ENCODE measurements at places on chromosomes 4 and X.
A peak's percentile ranks its signal among the peaks of the same experiment; 100 is the strongest.

- H3K4me1 ChIP-seq = peaks cover 5% of the 10 kb centered on the region
- H3K36me3 ChIP-seq = peaks cover 48% of the 10 kb centered on the region
- H3K27me3 ChIP-seq = no peaks in the 10 kb centered on the region
- no peak overlapping the region for H3K4me3 ChIP-seq
- DNase-seq = no peak
- H3K27ac ChIP-seq = no peak overlapping the region
These were observed 67.3 kb upstream of the IL13RA1 start for GRCh38 chrX:118660085-118660484.

DNA sequence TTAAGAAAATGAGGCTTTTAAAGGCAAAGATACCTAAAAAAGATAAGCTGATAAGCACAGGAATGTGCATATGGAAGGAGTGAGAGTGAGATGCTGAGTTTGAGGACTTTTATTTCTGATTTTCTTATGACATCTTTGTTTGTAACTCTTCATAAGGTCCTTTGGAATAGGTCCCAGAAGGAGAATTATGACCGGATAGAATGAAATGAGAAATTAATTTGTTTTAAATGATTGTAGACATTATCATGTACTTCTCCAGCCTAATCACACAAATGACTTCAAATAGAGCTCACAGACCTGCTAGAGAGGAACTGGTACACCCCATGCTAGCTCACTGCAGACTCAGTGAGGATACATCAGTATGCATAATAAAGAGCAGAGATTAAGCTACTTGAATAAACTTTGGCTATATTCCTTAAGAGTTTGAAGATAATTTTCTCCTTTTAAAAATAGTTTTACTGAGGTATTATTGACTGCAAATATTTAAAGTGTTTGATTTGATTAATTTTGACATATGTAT lies 5.6 kb downstream of the GK2 start:
- H3K36me3 ChIP-seq = no peaks in the 10 kb centered on the region
- no peak overlapping the region for H3K27ac ChIP-seq
- no peaks in the 10 kb centered on the region for H3K4me1 ChIP-seq
- H3K27me3 ChIP-seq = no peaks in the 10 kb centered on the region
- no peak overlapping the region for H3K4me3 ChIP-seq
- DNase-seq = no peak

DNA sequence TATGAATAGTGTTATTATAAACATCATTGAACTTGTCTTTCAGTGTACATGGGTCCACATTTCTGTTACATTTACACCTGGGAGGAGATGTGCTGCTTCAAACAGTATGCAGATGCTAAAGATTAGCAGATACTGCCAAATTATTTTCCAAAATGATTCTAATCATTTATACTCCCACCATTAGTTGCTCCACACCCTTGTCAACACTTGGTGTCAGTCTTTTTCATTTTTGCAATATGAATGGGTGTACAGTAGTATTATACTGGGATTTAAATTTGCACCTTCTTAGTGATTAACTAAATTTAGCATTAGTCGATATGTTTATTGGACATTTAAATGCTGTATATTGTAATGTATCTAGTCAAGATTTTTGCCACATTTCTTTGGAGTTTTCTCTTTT lies 131.6 kb upstream of the GRID2 start:
- no peaks in the 10 kb centered on the region for H3K4me1 ChIP-seq
- no peak overlapping the region for H3K4me3 ChIP-seq
- H3K27ac ChIP-seq = no peak overlapping the region
- DNase-seq = no peak

GRCh38 chrX:70139736-70140135 lies 6.5 kb downstream of the IGBP1 start:
- no peaks in the 10 kb centered on the region for H3K27me3 ChIP-seq
- no peak overlapping the region for H3K27ac ChIP-seq
- no peak for DNase-seq
- H3K4me1 ChIP-seq = peaks cover 28% of the 10 kb centered on the region
- H3K36me3 ChIP-seq = peaks cover 27% of the 10 kb centered on the region
- no peak overlapping the region for H3K4me3 ChIP-seq

- peak overlapping the region; percentile 36 for H3K4me3 ChIP-seq
- H3K4me1 ChIP-seq = peaks cover 35% of the 10 kb centered on the region
- no peak for DNase-seq
- no peaks in the 10 kb centered on the region for H3K27me3 ChIP-seq
- H3K27ac ChIP-seq = peak overlapping the region; percentile 79
- peaks cover 3% of the 10 kb centered on the region for H3K36me3 ChIP-seq
These were observed 6.8 kb upstream of the VSIG4 start for GRCh38 chrX:66046612-66047235.

GRCh38 chrX:96389281-96390047 lies 295.2 kb upstream of the DIAPH2 start:
- no peak overlapping the region for H3K27ac ChIP-seq
- H3K36me3 ChIP-seq = no peaks in the 10 kb centered on the region
- no peak for DNase-seq
- no peaks in the 10 kb centered on the region for H3K27me3 ChIP-seq
- no peaks in the 10 kb centered on the region for H3K4me1 ChIP-seq
- no peak overlapping the region for H3K4me3 ChIP-seq

GRCh38 chrX:1398431-1399340 lies 6.8 kb upstream of the SLC25A6 start:
- DNase-seq = no peak
- H3K4me3 ChIP-seq = no peak overlapping the region
- H3K4me1 ChIP-seq = peaks cover 23% of the 10 kb centered on the region
- H3K27me3 ChIP-seq = no peaks in the 10 kb centered on the region
- no peak overlapping the region for H3K27ac ChIP-seq
- H3K36me3 ChIP-seq = peaks cover 2% of the 10 kb centered on the region

DNA sequence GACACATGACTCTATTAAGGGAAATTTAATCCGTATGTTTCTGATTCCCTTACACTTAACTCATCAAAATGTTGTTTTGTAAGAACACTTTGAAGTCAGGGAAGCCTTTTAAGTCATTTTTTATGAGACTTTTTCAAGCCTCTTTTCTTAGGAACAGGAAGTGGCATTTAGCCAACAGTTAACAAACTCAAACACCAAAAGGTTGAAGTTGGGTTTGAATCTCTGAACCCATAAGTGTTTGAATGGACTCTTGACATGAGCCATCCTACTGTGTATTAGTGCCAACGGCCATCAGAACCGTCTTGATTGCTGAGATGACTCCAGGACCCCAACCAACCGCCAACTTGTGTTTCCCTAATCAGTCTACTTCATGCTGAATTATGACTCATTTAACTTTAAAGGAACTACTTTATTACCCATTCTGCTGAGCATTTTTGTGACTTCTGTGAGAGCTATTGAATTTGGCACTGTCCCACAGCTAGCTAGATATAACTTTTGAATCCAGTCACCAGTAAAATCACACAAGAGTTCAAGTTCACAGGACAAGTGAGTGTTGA lies 209.1 kb upstream of the FAT1 start:
- H3K36me3 ChIP-seq = no peaks in the 10 kb centered on the region
- no peaks in the 10 kb centered on the region for H3K4me1 ChIP-seq
- H3K27ac ChIP-seq = no peak overlapping the region
- H3K4me3 ChIP-seq = no peak overlapping the region

- H3K27ac ChIP-seq = no peak overlapping the region
- no peak for DNase-seq
- H3K27me3 ChIP-seq = no peaks in the 10 kb centered on the region
- no peak overlapping the region for H3K4me3 ChIP-seq
- H3K4me1 ChIP-seq = no peaks in the 10 kb centered on the region
These were observed 665.6 kb upstream of the PRKX start for GRCh38 chrX:4379071-4379470.

GRCh38 chr4:14920759-14921320 lies 81.4 kb upstream of the CPEB2 start:
- peaks cover 10% of the 10 kb centered on the region for H3K27me3 ChIP-seq
- no peak overlapping the region for H3K4me3 ChIP-seq
- no peak overlapping the region for H3K27ac ChIP-seq
- no peaks in the 10 kb centered on the region for H3K4me1 ChIP-seq

- H3K4me1 ChIP-seq = peaks cover 68% of the 10 kb centered on the region
- peak overlapping the region; percentile 17 for H3K27ac ChIP-seq
- peaks cover 2% of the 10 kb centered on the region for H3K36me3 ChIP-seq
- no peak overlapping the region for H3K4me3 ChIP-seq
- no peaks in the 10 kb centered on the region for H3K27me3 ChIP-seq
- no peak for DNase-seq
These were observed 54.7 kb downstream of the FAM193A start for GRCh38 chr4:2591189-2591588.

- no peak overlapping the region for H3K27ac ChIP-seq
- peaks cover 74% of the 10 kb centered on the region for H3K27me3 ChIP-seq
- no peaks in the 10 kb centered on the region for H3K36me3 ChIP-seq
- no peaks in the 10 kb centered on the region for H3K4me1 ChIP-seq
These were observed 88.5 kb downstream of the PPP2R2C start for GRCh38 chr4:6383929-6384328.

- peaks cover 3% of the 10 kb centered on the region for H3K36me3 ChIP-seq
- H3K27me3 ChIP-seq = no peaks in the 10 kb centered on the region
- no peak overlapping the region for H3K4me3 ChIP-seq
- H3K4me1 ChIP-seq = peaks cover 7% of the 10 kb centered on the region
These were observed 6.6 kb upstream of the GRPEL1 start for GRCh38 chr4:7074426-7074825.

DNA sequence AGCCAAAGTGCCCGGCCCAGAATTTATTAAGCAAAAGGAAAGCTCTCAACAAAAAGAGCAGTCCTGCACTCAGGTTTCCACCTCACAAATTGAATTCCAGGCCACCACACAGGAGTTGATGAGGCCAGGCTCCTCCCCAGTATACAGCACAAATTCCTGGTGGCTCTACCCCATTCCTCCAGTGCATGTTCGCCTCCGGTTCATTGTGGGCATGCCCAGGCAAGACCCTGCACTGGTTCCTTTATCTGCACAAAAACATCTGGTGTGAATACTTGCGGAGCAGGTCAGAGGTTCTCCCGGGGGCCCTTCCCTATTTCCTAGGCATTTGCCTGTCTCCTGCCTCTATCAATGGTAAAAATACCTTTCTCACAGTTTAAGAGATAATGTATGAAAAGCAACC lies 195.2 kb upstream of the ANXA10 start:
- H3K4me3 ChIP-seq = no peak overlapping the region
- H3K27me3 ChIP-seq = no peaks in the 10 kb centered on the region
- no peaks in the 10 kb centered on the region for H3K36me3 ChIP-seq
- no peak for DNase-seq
- H3K4me1 ChIP-seq = no peaks in the 10 kb centered on the region
- no peak overlapping the region for H3K27ac ChIP-seq

GRCh38 chrX:131735127-131735526 lies 191.3 kb downstream of the OR13H1 start:
- no peak for DNase-seq
- no peaks in the 10 kb centered on the region for H3K27me3 ChIP-seq
- H3K4me3 ChIP-seq = no peak overlapping the region
- no peaks in the 10 kb centered on the region for H3K36me3 ChIP-seq
- no peak overlapping the region for H3K27ac ChIP-seq

DNA sequence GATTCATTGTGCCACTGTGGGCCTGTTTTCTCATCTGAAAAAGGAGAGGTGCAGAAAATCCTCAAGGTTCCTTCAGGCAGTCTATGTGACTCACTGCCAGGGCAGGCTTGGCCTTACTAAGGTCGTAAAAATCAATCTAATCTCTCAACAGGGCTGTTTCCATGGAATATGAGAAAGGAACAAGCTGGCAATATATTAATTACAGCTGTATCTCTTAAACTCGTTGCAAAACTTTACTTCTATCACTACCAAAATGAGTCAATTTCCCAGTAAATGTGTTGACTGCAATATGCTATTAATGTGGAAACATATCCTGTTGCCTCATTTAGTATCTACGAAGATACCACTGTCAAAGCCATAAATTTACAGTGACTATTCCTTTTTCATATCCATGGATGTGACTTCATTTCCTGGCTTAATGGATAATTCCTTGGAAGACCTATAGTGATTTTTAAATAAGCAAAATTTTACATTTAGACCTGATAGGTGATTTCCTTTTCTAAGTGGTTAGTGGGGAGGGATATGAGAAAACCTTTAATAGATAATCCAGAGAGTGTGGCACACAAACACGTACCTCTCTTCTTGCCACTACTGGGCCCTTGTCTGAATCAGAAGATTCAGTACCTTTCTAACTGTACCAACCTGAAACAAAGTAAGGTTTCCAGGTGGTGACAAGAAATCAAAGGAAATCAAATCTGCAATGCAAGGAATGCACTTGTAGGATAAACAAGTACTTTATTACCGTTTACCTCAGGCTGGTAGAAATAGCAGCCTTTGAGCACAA lies 127.4 kb upstream of the FTHL17 start:
- no peak for DNase-seq
- H3K27ac ChIP-seq = no peak overlapping the region
- no peaks in the 10 kb centered on the region for H3K4me1 ChIP-seq
- no peak overlapping the region for H3K4me3 ChIP-seq
- no peaks in the 10 kb centered on the region for H3K36me3 ChIP-seq

- H3K27ac ChIP-seq = no peak overlapping the region
- no peak overlapping the region for H3K4me3 ChIP-seq
- no peak for DNase-seq
- H3K36me3 ChIP-seq = no peaks in the 10 kb centered on the region
These were observed 84.7 kb downstream of the DCTD start for GRCh38 chr4:182832352-182833120.

GRCh38 chrX:3044671-3045070 lies 3.4 kb downstream of the ARSF start:
- H3K27me3 ChIP-seq = no peaks in the 10 kb centered on the region
- H3K4me1 ChIP-seq = peaks cover 5% of the 10 kb centered on the region
- H3K4me3 ChIP-seq = no peak overlapping the region
- DNase-seq = no peak
- no peak overlapping the region for H3K27ac ChIP-seq

DNA sequence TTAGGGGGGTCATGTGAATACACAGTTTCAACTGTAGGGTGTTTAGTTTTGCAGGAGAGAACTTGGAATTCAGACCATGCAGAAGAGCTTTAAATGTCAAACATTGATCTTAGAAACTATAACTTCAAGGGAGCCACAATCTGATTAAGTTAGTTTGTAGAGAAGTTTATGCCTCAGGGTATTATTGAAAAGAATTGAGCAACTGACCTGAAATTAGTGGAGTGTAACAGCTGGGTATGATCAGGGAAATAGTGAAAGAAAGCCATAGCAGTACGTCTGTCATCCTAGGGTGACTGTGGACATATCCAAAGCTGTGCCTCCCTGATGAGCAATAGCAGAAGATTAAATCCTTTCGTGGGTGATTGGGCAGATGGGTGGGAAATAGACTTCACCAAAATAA lies 63.8 kb downstream of the FAM47B start:
- no peaks in the 10 kb centered on the region for H3K36me3 ChIP-seq
- H3K27me3 ChIP-seq = no peaks in the 10 kb centered on the region
- no peak for DNase-seq
- no peaks in the 10 kb centered on the region for H3K4me1 ChIP-seq
- no peak overlapping the region for H3K4me3 ChIP-seq

GRCh38 chr4:73944061-73944875 lies 37.6 kb downstream of the PF4 start:
- H3K4me3 ChIP-seq = no peak overlapping the region
- no peak overlapping the region for H3K27ac ChIP-seq
- peaks cover 30% of the 10 kb centered on the region for H3K27me3 ChIP-seq

- H3K27me3 ChIP-seq = no peaks in the 10 kb centered on the region
- no peaks in the 10 kb centered on the region for H3K4me1 ChIP-seq
- no peaks in the 10 kb centered on the region for H3K36me3 ChIP-seq
- H3K27ac ChIP-seq = no peak overlapping the region
- H3K4me3 ChIP-seq = no peak overlapping the region
- no peak for DNase-seq
These were observed 203.4 kb downstream of the ANAPC10 start for GRCh38 chr4:144894573-144894972.

- H3K27ac ChIP-seq = no peak overlapping the region
- peaks cover 5% of the 10 kb centered on the region for H3K4me1 ChIP-seq
- DNase-seq = no peak
- peaks cover 4% of the 10 kb centered on the region for H3K36me3 ChIP-seq
- H3K4me3 ChIP-seq = no peak overlapping the region
These were observed 7.7 kb downstream of the ATP5ME start for GRCh38 chr4:666436-666810.

Data from central memory CD8-positive, alpha-beta T cell (primary cell).